ENCODE measurements at places on chromosomes 3 and 15.

DNA sequence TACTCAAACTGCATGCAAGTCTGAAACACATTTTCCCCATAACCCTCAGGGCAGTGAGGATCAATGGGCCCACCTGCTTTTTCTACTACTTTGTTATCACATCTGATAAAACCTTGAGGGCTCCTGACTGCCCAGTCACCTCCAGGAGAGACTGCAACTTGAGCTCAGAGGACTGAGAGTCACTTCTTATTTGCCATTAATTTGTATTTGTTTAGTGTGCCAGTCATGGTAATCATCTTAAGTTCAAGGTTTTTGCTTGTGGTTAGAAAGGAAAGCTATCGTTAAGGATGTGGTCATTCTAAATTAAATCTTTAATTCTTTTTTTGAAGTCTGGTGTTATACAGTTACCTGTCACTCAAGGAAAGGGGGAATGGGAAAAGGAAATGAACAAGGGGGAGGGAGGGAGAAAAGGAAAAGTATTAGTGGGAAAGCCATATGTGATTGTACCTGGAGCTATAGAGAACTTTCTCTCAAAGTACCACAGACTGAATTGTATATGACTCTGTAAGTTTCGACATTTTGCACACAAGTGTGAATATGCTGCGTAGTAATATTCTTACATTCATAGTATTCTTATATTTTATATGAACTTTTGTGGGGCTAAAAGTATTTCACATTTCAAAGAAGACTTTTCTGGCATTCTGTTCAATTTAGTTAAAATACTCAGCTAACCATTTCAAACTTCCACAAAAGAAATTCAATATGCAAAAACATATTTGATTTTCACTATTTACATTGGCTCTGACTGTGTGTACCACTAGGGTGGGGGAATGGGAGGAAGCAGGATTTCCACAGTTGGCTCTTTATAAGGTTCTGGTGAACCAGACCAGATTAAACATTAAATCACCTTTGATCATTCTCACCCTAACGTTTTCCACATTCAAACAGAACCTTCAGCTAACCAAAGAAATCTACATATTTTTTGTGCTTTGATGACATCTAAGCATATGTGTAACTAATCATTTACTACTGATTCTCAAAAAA is 166.5 kb upstream of the ATP11B start:
- DNase-seq = no peak

DNA sequence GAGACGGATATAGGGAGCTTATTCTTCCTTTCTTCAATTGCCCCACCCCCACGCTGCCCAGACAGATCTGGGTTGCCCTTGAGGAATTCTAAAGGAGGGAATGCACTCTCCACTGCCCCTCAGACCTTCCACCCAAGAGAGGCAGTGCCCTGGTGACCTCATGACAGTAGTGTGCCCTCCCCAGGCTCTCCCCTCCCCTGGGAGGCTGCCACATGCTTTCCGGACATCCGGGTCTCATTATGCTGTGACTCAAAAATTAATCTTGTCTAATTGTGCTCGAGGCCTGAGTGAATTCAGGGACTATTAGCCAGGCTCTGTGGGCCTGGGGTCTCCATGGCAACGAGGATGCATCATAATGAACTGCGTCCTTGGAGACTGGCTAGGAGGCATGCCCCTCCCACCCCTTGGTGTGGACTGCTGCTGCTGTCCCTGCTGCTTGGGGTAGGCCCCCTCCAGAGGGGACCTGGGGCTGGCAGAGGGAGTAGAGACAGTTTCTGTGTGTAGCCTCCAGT is 20.8 kb downstream of the CORO2B start:
- no peak for DNase-seq

GRCh38 chr3:9978710-9979305 is 7.8 kb downstream of the EMC3 start:
- no peak for DNase-seq

DNA sequence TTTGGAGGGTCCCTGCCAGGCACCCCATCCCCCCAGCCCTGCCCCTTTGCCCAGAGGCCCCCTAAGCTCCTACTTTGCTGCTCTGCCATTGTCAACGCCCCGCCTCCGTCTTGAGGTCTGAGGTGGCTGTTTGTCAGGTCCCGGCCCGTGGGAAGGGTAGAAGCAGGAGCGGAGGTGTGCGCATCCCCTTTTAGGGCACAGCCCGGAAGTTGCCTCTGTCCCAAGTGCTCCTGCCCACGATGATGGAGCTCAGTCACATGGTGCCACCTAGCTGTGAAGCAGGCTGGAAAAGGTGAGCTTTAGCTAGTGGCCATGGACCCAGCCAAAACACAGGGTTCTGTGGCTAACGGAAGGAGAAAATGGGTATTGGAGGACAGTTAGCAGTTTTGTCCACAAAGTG is 28.5 kb upstream of the LCTL start:
- DNase-seq = no peak

- DNase-seq = no peak
These were observed 250.6 kb downstream of the SLCO3A1 start for GRCh38 chr15:92104072-92104471.

DNA sequence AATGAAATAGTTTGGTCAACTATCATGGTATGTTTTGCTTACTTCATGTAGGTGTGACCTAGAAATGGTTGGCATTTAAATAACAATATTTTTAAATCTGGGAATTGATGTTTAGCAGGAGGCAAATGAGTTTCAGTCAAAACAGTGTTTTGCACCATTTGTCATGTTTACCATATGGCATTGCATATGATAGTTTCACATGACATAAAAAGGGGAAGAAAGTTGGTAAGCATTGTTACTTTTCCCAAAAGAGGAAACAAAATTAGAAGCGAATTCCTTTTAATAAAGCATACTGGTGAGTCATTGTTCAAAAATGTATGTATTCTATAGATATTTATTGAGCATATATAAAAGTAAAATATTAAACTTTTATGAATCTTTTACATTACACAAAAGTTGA is 2.3 kb downstream of the RNF13 start:
- DNase-seq = no peak

DNA sequence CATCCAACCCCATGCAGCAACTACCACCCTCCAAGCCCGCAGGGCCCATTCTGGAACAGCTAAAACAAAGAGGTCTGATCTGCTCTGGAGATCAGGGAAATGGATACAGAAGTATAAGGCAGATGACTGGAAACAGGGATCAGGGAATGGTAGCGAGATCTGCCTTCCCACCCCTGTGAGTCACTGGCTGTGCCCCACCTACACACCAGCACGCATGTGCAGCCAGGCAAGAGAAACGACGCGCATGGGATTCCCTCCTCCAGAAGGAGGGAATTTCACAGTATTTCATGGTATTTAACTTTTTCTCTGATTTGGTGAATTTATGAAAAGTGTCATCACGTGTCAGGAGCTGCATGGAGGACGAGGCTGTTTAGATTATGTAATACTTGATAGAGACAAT is 116.7 kb downstream of the ARRDC4 start:
- DNase-seq = no peak

- DNase-seq = no peak
These were observed 111.1 kb downstream of the MAGI1 start for GRCh38 chr3:65927576-65927975.

All from activated CD4-positive, alpha-beta T cell treated with anti-CD3 and anti-CD28 coated beads, Interleukin-10, Interleukin-2, amounts not matched to agents 100 ng/mL and 50 ng/mL, durations not matched to agents 16 hours and 8 hours (primary cell).